Stimulated activated CD8-positive, alpha-beta memory T cell treated with anti-CD3 and anti-CD28 coated beads, Interleukin-12 subunit alpha, Interleukin-12 subunit beta, amount 100 ng/mL, for 4 hours (primary cell): ENCODE measurements at places on chromosomes 2 and 18.

- no peak for DNase-seq
These were observed 231.9 kb upstream of the SIX2 start for GRCh38 chr2:45241061-45241561.

DNA sequence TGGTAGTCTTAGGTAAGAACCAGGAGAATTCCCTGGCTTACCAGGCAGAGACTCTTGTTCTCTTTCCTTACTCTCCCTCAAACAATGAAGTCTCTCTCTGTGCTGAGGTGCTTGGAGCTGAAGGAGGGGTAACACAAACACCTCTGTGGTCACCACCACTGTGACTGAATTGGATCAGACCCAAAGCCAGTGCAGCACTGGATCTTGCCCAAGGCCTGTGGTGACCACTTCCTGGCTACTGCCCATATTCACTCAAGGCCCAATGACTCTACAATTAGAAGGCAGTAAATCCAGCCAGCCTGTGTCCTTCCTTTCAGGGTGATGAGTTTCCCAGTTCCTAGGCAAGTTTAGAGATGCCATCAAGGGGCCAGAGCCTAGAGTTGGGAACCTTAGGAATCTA lies 706.8 kb downstream of the SLC4A3 start:
- DNase-seq = no peak

GRCh38 chr18:52945552-52945951 lies 605.6 kb downstream of the DCC start:
- DNase-seq = no peak

GRCh38 chr2:213079756-213080155 lies 71.7 kb downstream of the IKZF2 start:
- DNase-seq = no peak

DNA sequence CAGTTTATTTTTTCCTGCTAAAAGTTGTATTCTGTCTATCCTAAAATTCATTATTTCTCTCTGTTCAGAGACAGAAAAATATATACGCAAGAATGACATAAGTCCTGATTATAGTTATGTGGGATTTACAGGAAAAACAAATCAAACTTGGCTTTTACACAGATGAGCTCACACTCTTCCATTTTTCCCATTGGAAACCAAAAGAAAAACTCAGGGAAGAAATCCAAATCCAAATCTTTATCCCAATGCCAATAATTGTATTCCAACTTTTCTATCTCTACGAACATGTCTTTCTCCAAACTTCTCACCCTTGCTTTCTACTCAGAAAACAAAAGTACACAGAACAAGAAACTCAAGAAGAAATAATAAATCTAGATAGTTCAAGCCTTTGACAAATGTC lies 249.1 kb upstream of the TMEFF2 start:
- no peak for DNase-seq
